ENCODE measurements at places on chromosomes 11 and 22.

- no peak for DNase-seq
Observed at GRCh38 chr11:42762348-42762747, 549.4 kb upstream of the API5 start.

DNA sequence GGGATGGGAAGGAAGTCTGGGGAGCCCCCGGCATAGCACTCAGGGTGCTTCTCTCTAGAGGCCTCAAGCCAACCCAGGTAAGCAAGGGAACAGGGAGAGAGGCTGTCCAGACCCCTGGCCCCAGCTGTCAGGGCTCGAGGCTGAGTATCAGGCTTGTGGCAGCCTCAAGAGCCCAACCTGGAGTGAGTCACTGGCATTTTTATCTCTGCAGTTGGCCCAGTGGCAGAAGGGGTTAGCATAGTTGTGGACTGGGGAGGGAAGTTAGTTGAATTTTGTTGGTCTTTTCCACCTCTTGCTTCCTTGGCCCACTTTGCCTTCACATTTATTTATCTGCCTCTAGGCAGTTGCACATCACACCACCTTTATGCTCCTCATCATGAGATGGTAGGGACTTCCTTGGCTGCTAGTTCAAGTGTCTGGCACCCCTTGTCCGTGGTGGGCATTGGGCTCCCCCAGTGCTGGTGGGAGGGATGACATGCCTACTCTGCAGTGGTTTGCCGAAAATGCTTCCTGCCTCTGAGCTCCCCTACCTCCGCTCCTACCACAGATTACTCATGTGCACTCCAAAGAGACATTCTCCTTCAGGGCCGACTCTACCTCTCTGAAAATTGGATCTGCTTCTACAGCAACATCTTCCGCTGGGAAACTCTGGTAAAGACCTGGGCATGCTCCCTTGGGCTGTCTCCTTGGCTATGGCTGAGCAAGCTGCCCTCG lies 60.1 kb downstream of the SCN3B start:
- DNase-seq, result no peak

DNA sequence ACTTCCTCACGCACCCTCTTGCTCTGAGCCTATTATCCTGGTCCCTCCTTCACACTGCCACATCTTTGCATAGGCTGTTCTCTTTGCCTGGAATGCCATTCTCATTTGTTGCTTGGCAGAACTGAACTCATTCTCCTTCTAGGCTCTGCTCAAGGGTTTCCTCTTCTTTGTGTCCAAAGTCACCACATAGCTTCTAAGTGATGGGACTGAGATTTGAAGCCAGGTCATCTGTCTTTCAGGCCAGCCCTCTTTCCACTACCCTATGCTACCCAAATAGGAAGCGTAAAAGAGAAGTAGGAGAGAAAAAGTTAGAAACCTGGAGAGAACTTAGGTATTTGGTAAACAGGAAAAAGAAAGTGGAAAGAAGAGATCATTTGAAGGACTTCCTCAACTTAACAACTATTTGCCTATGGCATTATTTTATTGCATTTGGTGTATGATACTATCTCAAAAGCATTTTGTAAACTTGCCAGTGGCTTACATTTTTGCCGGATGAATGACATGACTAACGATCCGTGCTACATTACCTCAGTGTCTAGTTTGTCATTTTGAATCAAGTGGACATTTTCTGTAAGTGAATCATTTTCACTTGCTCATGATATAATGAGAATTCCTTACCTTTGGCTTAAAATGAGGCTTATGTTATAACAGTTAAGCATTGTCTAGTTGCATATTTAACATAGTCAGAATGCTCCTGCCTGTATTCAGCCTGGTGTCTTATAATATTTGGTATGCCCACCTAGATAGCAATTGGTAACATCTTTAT lies 18.5 kb downstream of the NF2 start:
- DNase-seq, result no peak

- no peak for DNase-seq
Observed at GRCh38 chr11:103978616-103979595, 57.5 kb upstream of the DDI1 start.

GRCh38 chr11:63913866-63914830 lies 2.8 kb downstream of the RCOR2 start:
- no peak for DNase-seq

DNA sequence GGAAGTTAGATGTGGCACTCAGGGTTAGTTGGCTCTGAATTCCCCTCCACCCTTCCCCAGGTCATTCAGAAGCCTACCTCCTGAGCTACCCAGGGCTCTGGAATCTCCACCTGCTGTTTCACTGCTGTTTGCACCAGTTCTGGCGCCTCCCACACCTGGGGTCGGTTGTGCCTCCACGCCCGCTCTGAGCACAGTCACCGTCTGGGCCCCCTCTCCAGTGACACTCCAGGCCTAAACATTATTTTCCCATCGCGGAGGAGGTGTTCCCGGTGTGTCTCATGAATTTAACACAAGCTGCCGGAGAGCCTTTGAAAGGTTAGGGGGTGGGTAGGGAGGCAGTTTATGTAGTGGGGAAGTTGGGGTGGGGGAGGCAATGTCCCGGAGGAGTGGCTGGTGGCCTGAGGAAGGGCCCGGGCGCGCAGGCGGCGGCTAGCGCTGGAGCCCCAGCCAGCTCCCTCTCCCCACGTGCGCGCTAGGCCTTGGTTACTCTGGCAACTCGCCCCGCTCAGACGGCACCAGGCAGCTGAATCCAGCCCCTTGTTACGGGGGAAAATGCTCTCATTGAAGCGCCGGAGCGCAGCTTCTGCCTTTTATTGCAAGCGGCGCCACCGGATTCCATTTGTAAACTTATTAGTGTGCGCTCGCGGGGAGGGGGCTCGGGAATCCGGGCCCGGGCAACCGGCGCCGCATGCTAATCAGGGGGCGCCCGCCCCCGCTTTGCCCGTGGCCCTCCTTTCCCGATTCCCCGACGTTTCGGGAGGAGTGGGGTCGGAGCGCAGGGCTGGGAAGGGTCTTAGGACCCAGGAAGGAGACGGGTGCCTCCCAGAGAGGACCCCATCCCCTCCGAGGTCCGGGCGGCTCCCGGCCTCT lies 52.4 kb downstream of the GRIK4 start:
- no peak for DNase-seq

DNA sequence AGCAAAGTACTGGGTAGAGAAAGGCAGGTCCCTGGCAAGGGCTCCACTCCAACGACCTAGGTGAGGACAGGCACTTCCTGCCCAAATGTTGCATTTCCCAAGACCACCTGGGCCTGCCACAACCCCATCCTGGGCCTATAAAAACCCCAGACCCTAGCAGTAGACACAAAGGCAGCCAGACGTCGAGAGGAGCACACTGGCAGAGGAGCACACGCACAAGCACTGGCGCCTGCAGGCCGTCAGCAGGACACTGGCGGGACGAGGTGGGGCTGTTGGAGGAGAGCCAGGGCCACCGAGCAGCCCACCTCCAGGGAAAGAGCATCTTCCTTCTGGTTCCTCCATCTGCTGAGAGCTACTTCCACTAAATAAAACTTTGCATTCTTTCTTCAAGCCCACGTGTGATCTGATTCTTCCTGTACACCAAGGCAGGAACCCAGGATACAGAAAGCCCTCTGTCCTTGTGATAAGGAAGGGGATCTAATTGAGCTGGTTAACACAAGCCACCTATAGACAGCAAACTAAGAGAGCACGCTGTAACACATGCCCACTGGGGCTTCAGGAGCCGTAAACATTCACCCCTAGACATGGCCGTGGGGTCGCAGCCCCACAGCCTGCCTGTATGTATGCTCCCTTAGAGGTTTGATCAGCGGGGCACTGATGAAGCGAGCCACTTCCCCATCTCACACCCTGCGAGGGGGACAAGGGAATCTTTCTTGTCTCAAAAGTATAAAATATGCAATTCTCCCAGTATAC lies 89.7 kb upstream of the MTMR2 start:
- peak; percentile 36 for DNase-seq

DNA sequence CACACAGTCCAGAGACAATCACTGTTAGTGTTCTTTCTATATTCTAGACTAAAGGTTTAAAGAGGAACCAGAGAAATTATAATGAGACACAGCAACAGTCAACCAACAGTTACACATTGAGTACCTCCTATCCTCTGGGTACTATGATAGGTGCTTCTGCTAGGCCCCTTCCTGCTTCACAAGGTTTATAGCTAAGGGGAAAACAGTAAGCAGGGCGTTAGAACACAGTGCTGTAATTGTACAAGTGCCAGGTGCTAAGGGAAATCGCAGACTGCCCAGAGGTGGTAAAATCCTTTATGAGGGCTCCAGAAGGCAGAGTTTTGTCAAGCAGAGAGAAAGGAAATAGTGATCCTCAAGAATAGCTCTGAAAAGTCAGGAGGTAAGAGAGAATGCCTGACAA lies 297.2 kb upstream of the FAT3 start:
- DNase-seq, result no peak

- no peak for DNase-seq
Observed at GRCh38 chr11:8681837-8682302, 595 bp downstream of the TRIM66 start.

DNA sequence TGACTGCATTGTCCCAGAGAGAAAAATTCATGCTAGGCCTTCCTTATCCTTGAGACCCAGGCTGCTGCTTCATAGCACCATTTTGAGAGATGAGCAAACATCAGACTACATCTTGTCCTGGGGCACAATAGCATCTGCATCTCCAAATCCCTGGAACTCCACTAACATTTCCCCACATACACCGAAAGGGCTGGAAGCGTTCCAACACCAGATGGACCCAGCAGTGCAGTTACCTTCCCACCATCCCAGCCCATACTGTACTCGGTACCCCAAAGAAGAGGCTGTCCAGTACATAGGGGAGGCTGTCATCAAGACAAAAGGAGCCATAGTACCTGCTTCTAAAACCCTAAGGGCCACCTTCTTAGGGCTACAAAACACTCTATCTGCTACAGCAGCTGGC lies 547.2 kb upstream of the CHORDC1 start:
- DNase-seq, result no peak

DNA sequence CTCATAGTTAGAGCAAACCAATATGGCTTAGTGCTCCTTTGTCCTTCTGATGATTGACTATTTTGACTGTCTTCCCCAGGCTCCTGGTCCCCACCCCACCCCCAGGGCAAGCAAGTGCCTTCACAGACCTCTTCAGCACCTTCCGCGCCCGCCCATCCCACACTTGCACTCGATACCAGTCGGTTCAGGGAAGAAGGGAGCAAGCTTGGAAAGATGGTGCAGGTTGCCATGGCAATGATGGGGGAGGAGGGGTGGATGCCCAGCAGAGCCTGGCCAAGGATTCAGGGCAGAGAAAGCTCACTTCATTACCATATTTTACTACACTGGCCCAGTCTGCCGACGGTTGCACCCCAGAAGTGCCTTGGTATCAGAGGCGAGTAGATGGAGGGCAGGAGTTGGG lies 2.2 kb downstream of the TMEM132A start:
- no peak for DNase-seq

DNA sequence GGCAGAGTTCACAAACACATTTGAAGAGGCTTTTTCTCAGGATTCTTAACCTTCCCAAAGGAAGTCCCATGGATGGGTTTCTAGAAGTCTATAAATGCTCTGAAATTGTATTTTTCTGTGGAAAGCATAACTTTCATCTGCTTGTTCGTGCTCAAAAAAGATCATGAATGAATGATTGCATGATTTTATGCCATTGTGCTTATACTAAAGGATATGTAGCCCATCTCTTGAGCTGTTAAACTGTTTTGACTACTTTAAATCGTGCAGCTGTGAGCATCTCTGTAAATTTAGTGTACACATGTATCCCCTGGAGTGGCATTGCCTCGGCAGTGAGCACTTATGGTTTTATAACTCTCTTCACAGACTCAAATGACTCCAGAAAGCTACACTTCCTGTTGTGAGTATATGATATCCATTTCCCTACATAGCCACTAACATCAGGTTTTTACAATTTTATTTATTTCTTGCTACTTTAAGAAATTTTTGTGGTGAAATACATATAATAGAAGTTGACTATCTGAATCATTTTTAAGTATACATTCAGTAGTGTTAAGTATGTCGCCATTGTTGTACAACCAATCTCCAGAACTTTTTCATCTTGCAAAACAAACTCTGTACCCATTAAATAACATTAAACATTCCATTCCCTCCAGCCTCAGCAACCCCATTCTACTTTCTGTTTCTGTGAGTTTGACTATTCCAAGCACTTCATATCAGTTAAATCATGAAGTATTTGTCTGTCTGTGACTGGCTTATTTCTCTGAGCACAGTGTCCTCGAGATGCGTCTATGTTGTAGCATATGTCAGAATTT lies 8.0 kb downstream of the NEAT1 start:
- no peak for DNase-seq

- DNase-seq, result no peak
Observed at GRCh38 chr11:26905368-26905767, 88.5 kb upstream of the FIBIN start.

GRCh38 chr11:128422576-128423370 lies 164.6 kb downstream of the ETS1 start:
- DNase-seq, result peak; percentile 94

DNA sequence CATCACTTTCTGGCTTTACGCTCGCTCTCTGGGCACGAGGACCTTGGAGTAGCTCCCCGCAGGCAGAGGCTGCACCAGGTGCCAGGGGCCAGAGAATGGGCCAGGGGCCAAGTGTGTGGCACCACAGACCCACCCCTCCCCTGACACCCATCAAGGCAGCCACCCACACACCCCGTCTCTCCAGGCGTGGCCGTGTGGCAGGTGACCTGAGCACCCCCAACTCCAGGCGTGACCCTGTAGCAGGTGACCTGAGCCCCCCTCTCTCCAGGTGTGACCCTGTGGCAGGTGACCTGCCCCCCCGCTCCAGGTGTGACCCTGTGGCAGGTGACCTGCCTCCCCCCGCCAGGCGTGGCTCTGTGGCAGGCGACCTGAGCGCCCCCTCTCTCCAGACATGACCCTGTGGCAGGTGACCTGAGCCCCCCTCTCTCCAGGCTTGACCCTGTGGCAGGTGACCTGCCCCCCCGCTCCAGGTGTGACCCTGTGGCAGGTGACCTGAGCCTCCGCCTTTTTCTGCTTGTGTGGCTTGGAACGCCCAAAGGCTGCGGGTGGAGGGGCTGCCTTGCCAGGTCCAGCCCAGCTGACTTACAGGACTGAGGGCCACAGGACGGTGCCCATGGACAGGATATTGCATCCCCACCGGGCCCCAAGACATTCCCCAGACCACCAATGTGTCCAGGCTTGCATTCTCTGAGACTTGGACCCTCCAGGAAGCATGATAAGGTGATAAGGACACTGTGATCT lies 667.2 kb downstream of the BRD1 start:
- no peak for DNase-seq

GRCh38 chr22:41831828-41832552 lies 915 bp upstream of the SREBF2 start:
- DNase-seq, result no peak
